Stimulated activated CD8-positive, alpha-beta memory T cell treated with anti-CD3 and anti-CD28 coated beads, Interleukin-4, amount 100 ng/mL, for 4 hours (primary cell): ENCODE measurements at places on chromosomes 11 and 22.

DNA sequence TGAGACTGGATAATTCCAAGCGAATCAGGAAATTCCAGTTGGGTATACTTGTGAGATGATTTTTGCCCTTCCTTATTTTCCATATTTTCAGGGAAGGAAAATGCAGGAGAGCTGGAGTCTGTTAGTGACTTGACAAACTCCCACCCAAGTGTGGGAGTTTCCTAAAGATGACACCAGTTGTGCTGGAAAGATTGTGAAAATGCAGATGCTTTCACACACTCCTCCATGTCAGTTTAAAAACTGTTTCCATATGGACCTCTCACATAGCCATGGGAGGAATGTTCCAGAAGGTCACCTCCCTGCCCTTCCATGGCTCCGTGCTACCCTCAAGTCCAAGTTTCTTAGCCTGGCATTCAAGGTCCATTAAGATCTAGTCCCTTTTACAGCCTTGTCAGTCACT lies 350.7 kb upstream of the NARS2 start:
- no peak for DNase-seq

GRCh38 chr22:27581688-27582087 lies 219.9 kb downstream of the MN1 start:
- no peak for DNase-seq

GRCh38 chr11:120168960-120169681 lies 31.2 kb upstream of the TRIM29 start:
- no peak for DNase-seq

DNA sequence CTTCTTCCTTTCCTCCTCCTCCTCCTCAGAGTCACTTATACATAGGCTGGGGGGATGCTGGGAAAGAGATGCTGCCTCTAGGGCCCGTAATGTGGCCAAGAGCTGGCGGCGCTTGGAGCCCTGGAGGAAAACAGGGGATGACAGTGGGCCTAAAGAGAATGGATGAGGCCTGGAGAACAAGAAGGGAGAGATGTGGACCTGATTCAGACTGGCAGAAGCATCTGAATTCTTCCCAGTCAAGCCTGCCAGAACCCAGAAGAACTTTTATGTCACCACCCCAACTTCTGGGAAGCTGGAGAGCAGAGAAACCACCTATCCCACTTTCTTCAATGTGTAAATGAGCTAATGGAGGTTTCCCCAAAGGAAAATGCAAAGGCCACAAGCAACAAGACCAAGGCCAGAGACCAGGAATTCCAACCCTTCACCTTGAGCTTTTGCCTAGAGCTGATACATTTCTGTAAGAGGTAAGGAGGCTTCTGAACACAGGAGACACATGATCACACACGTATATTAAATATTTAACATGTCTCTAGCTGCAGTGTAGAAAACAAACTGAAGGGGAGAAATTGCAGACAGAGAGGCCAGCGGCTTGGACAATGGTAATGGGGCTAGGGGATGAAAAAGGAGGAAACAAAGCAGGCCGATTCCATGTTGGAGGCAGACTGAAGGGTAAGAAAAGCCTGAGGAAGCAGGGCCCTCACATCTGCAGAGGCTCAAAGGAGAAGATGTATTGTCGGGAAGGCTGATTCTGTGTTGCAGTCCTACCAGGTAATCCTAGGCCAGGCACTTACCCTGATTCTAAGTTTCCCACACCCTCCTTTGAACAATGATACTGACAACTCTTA lies 1.1 kb downstream of the RRP8 start:
- no peak for DNase-seq

DNA sequence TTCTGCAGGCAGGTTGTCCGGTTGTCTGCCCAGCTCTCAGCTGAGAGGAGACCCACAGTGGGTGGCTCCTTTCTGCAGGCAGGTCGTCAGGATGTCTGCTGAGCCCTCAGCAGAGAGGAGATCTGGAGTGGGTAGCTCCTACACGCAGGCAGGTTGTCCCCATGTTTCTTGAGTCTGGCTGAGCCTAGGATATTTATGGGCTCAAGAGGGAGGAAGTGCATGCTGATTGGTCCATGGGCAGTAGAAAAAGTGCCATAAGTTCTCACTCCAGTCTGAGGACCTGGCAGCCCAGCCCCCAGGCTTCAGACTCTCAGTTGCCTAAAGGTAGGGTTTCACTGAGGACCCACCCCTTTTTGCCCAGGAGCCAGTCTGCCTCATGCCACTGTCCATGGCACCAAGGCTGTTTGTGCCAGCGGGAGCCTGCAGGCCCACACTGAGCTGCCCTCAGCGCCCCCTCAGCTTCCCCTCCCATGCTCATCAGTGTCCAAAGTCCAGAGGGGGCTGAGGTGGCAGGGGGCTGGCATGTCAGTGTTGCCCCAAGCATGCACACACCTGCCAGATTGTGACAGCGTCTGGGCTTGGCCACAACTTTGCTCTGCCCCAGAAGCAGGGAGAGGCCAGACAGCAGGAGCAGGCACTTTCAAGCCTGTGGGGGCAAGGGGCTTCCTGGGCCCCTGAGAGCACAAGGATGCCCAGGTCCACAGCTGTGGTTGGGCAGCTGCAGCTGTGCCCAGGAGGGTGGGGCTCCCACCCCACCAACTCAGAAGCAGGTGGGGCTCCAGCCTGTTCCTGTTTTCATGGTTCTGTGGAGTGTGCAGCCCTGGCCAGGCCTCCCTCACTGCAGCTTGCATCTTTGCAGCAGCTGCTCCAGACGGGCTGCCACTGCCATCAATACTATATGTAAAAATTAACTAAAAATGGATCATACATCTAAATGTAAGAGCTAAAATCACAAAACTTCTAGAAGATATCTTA lies 3.8 kb upstream of the RNF141 start:
- DNase-seq, result no peak

GRCh38 chr11:16935518-16936302 lies 78.5 kb downstream of the PLEKHA7 start:
- no peak for DNase-seq

DNA sequence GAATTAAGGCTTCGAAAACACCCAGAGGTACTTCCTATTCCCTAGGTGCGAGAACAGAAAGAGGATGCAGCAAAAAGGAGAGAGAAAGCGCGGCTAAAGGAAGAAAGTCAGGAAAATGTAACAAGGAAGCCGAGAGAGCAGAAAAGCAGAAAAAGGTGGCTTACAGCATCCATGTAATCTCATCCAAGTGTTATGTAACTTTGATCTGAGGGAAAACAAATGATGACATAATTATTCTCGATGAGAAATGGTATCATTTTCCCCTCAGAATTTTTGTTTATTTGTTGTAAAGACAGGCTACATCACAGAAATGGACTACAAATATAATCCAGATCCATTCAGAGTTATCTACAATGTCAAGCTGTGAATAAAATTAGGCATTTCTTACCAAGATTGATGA lies 69.1 kb upstream of the APOA1 start:
- no peak for DNase-seq

- DNase-seq, result no peak
Measured at GRCh38 chr11:130790689-130791088, 125.6 kb downstream of the SNX19 start.

GRCh38 chr11:76041208-76041607 lies 165.1 kb downstream of the WNT11 start:
- no peak for DNase-seq

- no peak for DNase-seq
Measured at GRCh38 chr11:95193541-95193940, 37.5 kb downstream of the SESN3 start.

GRCh38 chr11:66268952-66269905 lies 790 bp downstream of the RAB1B start:
- DNase-seq, result no peak

DNA sequence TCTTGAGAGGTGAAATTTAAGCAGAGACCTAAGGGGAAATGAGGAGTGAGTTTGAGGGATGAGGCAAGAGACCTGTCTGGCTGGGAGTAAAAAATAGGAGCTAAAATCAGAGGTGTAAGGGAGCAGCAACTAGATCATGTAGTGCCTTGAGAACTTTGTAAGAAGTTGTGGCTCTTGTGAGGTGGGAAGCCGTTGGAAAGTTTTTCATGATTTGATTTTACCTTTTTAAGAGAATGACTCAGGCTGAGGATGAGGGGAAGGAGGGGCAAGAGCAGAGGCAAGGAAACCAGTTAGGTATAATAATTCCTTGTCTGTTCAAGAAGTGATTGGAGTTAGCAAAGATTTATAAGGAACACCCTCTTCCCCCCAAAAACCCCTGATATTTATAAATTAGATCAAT lies 25.8 kb downstream of the QSER1 start:
- no peak for DNase-seq

GRCh38 chr11:119172513-119172912 lies 4.0 kb downstream of the NLRX1 start:
- no peak for DNase-seq

- DNase-seq, result no peak
Measured at GRCh38 chr11:64092111-64092760, 56.5 kb downstream of the FLRT1 start.

DNA sequence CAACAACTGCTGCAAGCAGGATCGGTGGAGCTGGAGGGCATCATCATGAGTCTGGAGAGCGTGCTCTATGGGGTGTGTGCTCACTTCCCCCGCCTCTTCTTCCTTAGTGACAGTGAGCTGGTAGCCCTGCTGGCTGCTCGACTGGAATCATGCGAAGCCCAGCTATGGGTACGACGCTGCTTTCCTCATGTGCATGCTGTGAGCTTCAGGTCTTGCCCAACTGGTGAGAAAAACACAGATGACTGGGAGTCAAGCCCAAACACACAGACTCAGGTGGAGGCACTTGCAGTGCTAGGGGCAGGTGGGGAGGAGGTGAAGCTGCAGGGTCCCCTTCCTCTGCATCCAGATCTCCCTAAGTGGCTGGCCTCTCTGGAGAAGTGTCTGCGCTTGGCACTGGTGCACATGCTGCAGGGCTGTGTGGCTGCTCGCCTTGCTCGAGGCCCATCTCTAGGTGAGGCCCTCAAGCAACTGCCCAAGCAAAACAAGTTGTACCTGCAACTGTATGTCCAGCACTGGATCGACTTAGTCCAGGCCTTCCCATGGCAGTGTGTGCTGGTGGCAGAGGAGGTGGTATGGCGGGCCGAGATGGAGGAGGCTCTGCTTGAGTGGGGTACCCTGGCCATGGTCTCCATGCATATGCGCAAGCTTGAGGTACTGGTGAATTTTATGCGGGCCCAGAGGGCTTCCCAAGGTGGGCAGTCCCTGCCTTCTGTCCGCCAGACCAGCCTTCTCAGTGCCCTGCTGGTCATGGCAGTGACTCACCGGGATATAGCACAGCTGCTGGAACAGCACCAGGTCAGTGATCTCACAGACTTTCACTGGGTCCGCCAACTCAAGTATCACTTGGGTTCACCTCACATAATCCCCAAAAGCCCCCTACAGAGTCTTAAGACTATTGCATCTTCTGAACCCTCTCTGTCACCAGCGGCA lies 48.1 kb downstream of the DNHD1 start:
- DNase-seq, result no peak

DNA sequence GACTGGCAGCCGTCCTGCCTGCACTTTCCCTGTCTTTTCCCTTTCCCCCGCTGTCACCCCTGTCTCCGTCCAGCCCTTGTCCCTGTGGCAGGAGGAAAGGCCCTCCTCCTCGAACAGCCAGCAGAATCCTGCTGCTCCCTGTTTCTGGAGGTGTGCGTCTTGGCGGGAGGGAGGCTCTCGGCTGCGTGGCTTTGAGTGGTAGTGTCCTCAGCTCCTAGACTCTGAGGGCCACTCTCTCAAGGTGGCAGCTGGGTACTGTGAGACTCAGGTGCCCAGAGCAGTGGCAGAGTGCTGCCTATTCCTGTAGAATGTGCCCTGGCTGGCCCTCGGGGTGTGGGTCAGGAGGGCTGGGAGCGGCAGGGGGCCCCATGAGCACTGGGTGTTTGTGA lies 9.1 kb upstream of the RANBP1 start:
- no peak for DNase-seq

- DNase-seq, result no peak
Measured at GRCh38 chr11:2903672-2904011, 18.1 kb upstream of the CDKN1C start.

- no peak for DNase-seq
Measured at GRCh38 chr11:20163783-20164481, 3.7 kb upstream of the DBX1 start.

DNA sequence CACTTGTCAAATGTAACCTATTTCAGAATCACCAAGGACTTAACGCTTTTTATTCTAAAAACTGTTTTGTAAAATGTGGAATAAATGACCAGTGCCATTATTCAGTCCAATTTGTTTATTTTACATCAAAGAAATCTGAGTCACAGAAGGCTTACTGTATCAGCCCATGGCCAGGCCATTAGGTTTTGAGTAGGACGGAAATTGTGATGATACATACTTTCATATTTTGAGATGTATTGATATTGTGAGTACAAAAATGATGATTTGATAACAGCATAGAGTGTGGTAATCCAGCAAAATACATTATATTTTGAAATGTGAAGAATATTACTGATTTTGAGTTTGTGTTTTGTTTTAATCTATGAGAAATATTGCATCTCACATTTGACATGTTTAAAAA lies 81.1 kb downstream of the PIWIL3 start:
- no peak for DNase-seq

DNA sequence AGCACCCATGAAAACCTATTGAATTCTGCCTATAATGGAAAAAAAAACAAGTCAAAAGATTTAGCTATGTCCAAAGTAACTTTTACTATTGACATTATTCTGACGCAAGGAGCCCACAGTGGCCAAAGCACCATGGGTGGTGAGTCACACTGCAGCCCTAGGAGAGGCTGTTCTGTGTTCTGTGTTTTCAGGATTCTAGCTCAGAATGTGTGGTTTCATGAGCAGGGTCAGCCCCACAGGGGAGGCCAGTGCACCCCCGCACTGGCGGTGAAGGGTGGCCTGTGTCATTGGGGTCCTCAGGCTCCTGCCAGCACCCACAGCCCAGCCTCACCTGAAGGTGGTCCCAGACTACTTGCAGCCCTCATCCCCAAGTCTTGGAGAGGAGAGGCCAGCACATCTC lies 112.2 kb downstream of the BRD1 start:
- DNase-seq, result no peak

- DNase-seq, result no peak
Measured at GRCh38 chr11:64299847-64300648, at the start of gene CATSPERZ. Gene CATSPERZ (plus strand): TSS chr11:64300358. CDS start chr11:64300411, 53 bp downstream.

GRCh38 chr11:93199616-93200015 lies 1.8 kb upstream of the SLC36A4 start:
- no peak for DNase-seq
